Stimulated activated CD4-positive, alpha-beta T cell treated with anti-CD3 and anti-CD28 coated beads, TNF-alpha, amount 100 ng/mL, for 24 hours (primary cell): ENCODE measurements at places on chromosomes 5 and 9.

DNA sequence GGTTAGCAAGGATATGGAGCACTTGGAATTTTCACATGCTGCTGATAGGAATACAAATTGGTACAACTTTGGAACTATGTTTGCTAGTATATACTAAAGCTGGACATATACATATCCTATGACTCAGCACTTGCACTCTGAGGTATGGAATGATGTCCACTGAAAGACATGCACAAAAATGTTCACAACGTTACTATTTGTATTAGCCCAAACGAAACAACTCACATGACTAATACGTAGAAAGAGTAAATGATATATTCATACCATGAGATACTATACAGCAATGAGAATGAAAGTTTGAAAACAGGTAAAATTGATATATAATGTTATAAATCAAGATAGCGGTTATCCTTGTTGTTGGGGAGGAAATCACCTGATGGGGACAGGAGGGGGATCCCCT lies 45.5 kb upstream of the CDC42SE2 start:
- no peak for DNase-seq

DNA sequence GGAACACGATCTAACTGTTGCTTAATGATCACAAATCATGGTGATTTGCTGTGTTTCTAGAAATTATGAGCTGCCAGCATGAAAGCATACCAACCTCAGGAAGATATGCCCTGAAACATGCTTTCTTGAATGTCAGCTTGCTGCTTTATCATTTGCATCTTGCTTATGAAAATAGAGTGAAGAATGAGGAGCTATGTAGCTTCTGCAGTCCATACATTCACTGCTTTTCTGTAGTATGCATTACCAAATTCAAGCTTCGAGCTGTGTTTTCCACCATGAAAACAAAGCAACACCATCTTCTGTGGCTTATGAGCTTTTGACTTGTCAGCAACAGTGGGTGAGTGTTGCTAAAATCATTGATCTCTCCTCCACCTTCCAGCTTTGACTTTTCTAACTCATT lies 16.5 kb downstream of the F2RL2 start:
- no peak for DNase-seq

DNA sequence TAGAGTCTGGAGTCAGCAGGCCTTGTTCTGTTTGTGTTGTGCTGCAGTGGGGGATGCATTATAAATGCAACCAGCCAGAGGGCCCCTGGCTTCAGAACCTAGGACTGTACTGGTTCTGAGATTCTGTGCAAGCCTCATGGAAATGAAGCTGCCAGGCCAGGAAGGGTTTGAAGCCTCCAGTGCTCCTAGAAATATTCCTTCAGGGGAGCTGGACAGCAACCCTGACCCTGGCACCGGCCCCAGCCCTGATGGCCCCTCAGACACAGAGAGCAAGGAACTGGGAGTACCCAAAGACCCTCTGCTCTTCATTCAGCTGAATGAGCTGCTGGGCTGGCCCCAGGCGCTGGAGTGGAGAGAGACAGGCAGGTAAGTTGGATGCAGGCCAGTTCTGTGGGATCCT lies at the start of gene SLC4A9:
SLC4A9 (plus strand) TSS at position 94 of the 400 bp plus-strand sequence; CDS start at position 137, 43 bp downstream.
- DNase-seq, result no peak

GRCh38 chr9:116476935-116477381 lies 210.1 kb upstream of the TRIM32 start:
- DNase-seq, result no peak

GRCh38 chr5:130710596-130710995 lies 454.5 kb downstream of the HINT1 start:
- DNase-seq, result no peak

GRCh38 chr5:67135381-67135984 lies 61.1 kb downstream of the CD180 start:
- no peak for DNase-seq

- no peak for DNase-seq
Observed at GRCh38 chr5:149485655-149486615, 65.3 kb downstream of the CSNK1A1 start.

- no peak for DNase-seq
Observed at GRCh38 chr9:83794051-83794450, 23.5 kb downstream of the GKAP1 start.

DNA sequence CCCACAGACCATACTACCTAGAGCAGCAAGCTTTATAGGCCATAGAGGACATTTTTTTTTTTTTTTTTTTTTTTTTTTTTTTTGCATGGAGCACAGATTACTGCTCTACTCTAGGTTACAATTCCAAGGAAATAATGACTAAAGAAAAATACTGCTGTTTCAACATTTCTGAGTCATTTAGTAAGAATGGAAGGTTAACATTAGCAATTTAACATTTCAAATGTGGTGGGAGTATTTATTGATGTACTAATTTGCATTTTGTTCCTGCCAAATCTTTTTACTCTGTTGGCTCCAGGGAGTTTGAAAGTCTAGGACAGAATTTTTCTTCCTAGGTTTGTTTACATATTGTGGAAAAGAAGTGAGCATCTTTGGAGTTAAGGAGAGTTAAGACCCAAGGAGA lies 142.1 kb upstream of the CCDC152 start:
- DNase-seq, result no peak

DNA sequence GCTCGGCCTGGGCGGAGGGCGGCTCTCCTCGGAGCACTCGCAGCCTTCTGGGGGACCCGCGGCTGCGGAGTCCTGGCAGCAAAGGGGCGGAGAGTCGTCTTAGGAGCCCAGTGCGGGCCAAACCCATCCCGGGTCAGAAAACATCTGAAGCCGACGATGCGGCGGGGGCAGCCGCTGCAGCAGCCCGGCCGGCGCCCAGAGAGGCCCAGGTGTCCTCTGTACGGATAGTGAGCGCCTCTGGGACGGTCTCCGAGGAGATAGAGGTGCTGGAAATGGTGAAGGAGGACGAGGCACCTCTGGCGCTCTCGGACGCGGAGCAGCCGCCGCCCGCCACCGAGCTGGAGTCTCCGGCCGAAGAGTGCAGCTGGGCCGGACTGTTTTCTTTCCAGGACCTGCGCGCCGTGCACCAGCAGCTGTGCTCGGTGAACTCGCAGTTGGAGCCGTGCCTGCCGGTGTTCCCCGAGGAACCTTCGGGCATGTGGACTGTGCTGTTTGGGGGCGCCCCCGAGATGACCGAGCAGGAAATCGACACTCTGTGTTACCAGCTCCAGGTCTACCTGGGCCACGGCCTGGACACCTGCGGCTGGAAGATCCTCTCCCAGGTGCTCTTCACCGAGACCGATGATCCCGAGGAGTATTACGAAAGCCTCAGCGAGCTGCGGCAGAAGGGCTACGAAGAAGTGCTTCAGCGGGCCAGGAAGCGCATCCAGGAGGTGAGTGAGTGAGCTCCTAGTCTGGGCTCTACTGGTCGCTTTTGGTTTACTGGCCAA lies 1.2 kb downstream of the JMY start:
- peak; percentile 31 for DNase-seq

DNA sequence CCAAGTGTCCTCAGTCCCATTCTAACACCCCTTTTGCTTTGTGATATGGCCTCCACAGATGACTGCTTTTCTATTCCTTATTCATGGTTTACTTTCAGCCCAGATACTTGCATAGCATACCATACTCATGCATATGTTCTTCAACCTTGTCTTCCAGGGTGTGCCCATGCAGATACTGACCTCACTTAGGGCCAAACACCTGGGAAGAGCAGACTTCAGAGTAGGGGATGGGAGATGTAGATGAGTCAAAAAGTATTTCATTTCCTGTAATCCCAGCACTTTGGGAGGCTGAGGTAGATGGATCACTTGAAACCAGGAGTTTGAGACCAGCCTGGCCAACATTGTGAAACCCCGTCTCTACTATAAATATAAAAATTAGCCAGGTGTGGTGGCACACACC lies 58.3 kb downstream of the NRG2 start:
- no peak for DNase-seq

DNA sequence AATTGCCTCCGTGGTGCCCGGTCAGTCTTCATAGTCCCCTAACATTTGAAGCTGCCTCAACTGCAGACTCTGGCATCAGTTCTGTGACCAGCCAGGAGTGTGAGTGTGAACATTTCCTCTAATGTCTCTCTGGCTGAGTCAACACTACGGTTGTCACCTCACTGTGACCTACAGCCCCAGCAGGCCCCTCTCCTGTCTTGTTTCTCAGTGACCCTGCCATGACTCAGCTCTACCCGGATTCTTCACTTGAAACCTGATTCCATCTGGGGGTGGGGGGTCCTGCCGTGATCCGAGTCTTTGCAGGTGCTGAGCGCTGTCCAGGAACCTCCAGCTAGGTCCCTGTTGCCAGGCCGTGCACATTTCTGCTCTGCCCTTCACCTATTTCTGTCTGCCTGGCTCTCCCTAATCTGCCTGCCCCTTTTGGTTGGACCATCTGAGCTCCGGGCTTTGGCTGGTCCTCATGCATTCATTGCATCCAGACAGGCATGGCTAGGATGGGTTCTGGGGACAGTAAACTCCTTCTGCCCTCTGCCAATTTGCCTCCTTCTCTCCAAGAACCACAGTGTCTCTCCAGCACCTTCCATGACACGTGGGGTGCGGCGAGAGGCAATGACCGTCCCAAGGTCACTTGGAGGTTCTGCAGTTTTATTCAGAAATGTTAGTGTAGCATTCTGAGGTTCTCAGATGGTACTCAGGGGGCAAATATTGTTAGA lies 24.2 kb downstream of the STC2 start:
- DNase-seq, result no peak

DNA sequence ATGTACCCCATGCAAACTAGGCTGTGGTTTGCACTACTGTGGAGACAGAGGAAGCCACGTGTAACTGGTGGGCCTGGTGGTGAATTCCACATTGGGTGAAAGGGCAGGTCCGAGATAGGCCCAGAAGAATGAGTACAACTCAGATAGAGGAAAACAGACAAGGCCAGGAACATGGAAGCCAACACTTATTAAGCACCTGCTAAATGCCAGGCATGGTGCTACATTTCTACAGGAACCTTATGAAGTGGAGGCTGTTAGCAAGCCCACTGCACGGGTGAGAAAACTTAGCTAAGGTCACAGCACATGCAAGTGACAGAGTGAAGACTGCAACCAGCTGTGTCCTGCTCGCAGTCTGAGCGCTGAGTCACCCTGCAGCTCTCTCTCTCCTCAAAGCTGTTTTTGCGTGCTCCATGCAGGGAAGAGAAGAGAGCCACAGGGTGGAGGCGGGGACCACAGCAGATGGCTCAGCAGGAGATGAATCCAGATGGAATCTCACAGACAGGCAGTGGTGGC lies 65.5 kb upstream of the SPTLC1 start:
- DNase-seq, result no peak

GRCh38 chr5:103561685-103562452 lies 720 bp downstream of the NUDT12 start:
- DNase-seq, result no peak

GRCh38 chr9:98317134-98317857 lies 61.8 kb upstream of the TBC1D2 start:
- no peak for DNase-seq

GRCh38 chr5:42636425-42636824 lies 120.2 kb upstream of the CCDC152 start:
- no peak for DNase-seq

DNA sequence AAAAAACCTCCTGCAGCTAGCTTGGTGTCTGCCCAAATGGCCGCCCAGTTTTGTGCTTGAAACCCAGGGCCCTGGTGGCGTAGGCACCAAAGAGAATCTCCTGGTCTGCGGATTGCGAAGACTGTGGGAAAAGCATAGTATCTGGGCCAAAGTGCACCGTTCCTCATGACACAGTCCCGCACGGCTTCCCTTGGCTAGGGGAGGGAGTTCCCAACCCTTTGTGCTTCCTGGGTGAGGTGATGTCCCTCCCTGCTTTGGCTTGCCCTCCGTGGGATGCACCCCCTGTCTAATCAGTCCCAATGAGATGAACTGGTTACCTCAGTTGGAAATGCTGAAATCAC lies 83.0 kb upstream of the JAK2 start:
- DNase-seq, result no peak

- DNase-seq, result no peak
Observed at GRCh38 chr5:110612794-110613247, 113.7 kb downstream of the TMEM232 start.

- no peak for DNase-seq
Observed at GRCh38 chr5:140111011-140111858, 2.7 kb upstream of the PURA start.

- no peak for DNase-seq
Observed at GRCh38 chr9:14342736-14343135, 28.8 kb upstream of the NFIB start.

GRCh38 chr5:82620957-82621600 lies 342.9 kb upstream of the RPS23 start:
- DNase-seq, result no peak

DNA sequence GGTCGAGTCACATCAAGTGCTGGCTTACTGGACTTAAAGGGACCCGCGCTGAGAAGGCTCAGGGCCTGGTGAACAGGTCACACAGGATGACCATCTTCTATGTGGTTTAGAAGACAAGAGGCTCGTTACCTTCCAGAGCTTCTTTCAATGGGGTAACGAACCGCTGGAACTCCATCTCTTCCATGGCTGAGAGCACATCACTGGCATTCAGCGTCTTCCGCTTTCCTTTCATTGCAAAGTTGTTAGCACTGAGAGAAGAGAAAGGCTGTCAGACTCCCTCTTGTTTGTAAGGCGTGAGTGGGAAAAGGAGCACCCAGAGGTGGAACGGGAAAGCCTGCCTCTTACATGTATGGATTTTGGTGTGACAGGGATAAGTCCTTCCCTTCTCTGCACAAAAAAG lies 994 bp downstream of the POLE3 start:
- DNase-seq, result no peak

- DNase-seq, result no peak
Observed at GRCh38 chr9:5614985-5615384, 13.9 kb upstream of the RIC1 start.

DNA sequence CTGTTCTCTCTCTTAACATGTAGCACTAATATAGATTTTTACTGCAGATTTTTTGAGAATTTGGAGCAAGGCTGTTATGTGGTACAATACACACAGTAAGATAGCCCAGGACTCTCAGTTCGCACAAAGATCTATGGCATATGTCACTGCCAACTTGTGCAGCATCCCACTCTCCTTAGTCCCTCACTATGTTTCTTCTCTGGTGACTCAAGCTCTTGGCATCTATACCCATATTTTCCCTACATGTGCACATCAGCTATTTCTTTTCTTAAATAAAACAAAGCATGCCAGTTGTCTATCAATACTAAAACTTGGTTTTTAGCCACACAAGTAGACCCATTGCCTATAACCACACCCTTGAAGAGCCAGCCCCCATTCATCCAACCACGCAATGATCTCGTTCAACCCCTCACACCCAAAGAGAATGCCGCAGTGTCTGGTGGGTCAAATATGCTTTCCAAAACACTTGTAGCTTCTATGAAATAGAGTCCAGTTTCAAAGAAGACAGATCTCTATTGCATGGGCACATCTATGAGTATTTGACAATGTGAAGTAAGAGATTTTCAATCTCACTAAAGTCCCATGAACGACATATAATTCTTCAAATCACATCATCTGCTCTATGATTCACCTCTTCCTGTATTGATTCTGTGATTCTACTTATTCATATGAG lies 18.2 kb upstream of the IL7R start:
- no peak for DNase-seq

GRCh38 chr9:137114220-137114612 lies 317 bp downstream of the DPP7 start:
- DNase-seq, result no peak

DNA sequence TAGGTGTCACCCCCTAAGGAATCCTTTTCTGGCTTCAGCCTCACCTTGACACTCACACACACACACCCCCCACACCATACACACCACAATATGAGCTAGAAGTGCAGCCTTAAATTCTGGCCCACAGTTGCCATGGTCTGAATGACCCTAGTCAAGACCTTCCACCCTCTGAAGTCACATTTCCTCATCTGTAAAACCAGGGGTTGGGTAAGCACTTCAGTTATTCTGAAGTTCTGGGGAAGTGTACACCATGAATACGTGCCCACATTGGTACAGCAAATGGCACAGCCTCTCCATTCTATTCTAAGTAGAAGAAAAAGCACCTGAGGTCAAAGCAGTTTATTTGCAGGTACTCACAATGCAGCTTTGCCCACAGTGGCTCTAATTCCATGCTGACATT lies 372.8 kb upstream of the KLF4 start:
- DNase-seq, result no peak
